ENCODE measurements at places on chromosomes 16 and 17.
A peak's percentile ranks its signal among the peaks of the same experiment; 100 is the strongest.

DNA sequence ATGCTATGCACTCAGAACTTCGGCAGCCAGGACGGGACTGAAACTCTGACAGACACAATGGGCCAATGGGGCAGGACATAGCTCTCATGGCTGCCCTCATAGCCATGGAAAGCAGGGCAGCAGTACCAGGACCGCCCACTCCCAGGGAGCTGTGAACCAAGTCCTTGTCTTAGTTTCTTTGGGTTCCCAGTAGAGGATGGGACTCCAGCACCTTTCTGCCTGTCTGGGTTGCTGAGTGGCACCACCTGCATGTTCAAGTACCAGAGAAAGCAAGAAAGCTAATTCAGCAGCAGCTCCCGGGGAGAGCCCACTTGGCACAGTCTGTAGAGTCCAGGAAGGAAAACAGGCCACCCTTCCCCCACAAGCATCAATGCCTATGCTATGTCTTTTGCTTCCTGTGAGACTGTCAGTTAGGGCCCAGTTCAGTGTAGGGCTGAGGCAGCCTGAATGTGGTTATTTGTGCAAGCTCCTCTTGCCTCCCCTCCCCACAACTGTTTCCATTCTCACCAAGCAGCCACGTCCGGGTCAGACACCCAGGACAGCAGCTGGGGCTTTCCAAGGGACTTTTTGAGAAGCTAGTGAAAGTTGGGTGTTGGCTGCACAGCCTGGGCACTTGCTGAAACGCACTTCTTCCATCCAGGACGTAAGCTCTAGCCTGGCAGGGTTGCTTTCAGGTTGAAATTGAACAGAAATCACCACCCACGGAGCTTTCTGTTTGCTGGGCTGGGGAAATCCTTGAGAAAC, 7.8 kb downstream of the SUPT4H1 start:
- peak; percentile 45 for DNase-seq

- DNase-seq, result no peak
Measured at GRCh38 chr16:49275870-49276269, 5.8 kb downstream of the CBLN1 start.

DNA sequence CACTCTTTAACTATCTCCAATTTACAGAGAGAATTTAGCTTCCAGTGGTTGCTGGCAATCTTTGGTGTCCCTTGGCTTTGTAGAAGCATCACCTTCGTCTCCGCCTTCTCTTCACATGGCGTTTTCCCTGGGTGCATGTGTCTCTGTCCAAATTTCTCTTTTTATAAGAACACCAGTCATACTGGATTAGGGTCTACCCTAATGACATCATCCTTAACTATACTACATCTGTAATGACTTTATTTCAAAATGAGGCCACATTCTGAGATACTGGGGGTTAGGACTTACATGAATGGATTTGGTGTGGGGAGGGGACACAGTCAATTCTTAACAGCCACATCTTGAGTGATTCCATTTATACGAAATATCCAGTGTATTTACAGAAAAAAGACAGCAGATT, 22.2 kb downstream of the CACNG4 start:
- DNase-seq, result no peak

GRCh38 chr17:44489581-44489980, 13.6 kb downstream of the GPATCH8 start:
- DNase-seq, result no peak

- DNase-seq, result no peak
Measured at GRCh38 chr17:47733674-47734410, 806 bp downstream of the TBX21 start.

DNA sequence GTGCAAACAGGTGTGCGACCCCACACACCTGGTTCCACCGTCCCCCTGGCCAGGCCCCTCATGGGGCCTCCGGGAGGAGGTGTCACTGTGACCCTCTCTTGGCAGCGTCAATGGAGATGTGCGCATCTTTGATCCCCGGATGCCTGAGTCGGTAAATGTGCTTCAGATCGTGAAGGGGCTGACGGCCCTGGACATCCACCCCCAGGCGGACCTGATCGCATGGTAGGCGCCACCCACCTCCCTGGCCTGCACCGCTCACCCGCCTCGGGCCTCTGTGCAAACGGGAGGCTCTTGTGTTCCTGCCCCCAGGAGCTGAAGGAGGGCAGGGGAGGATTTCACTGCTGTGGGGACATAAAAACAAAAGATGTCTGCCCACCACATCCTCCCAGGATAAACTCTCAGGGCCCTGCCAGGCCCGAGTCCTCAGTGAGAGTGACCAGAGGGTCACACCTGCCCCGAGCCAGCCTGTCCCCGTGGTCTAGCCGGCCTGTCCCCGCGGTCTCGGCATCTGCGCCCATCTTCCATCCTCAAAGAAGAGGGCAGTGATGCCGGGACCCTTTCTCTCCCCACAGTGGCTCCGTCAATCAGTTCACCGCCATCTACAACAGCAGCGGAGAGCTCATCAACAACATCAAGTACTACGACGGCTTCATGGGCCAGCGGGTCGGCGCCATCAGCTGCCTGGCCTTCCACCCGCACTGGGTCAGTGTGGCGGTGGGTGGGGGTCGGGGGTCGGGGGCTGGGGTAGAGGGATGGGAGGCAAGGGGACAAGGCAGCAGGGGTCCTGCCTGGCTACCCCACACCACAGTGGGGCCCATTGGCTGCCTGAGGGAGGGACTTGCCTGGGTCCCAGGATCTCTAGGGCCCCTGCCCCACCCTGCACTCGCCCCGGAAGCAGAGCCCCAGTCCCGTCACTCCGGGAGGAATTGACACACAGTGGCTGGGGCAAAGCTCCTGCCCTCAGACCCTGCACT, 29.0 kb upstream of the CHMP6 start:
- DNase-seq, result no peak

DNA sequence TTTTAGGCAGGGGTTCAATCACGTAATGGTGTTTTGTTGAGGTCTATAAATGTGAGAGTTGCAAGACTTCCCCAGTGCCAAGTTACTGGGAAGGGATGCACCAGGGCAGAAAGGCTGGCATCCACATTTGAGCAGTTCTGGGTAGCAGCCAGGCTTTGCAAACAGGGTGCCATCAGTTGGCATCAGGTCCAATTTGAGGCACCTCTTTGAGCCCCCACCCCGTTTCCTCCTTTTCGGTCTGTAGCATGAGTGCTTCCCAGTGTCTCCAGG, 142.6 kb upstream of the CACNG5 start:
- no peak for DNase-seq

Measured in bone marrow (tissue), 2 donors.